T-helper 1 cell (primary cell): ENCODE measurements at places on chromosomes 7 and 10.

- DNase-seq: no peak
These were observed 519 bp downstream of the PITRM1 start for GRCh38 chr10:3172081-3172445.

- peak; percentile 50 for DNase-seq
These were observed 581 bp downstream of the FAM3C start for GRCh38 chr7:121395494-121395960.

DNA sequence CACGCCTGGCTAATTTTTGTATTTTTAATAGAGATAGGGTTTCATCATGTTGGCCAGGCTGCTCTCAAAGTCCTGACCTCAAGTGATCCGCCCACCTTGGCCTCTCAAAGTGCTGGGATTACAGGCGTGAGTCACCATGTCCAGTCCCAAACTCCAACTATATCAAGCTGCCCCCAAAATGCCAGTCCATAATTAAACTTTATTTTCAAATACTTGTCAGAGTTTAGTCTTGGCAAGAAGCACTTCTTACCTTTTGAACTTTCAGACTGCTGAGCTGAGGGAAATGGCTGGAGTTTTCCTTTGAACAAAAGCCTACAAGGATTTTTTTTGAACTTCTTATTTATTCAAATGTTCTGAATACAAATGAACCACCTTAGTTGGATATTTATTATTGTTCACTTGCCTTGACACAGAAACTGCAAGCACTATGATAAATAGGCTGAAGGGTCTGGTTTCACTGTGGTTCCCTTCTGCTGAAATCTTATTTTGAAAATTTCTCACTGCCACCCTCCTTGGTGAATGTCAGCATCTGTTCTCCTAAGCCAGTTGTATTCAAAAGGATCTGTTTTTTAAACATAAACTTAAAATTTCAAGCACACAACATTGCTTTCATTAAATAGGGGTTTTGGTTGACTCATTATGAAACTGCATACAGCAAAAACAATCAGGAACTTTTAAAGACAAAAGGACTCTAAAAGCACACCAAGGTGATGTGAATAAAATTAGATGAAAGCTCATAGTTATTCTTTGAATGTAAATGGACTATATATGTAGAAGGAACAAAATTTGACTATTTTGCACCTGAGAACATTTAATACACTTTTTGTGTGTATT is 101.7 kb upstream of the SLC26A5 start:
- DNase-seq: no peak

GRCh38 chr7:130940907-130941306 is 206.9 kb upstream of the KLF14 start:
- DNase-seq: no peak

DNA sequence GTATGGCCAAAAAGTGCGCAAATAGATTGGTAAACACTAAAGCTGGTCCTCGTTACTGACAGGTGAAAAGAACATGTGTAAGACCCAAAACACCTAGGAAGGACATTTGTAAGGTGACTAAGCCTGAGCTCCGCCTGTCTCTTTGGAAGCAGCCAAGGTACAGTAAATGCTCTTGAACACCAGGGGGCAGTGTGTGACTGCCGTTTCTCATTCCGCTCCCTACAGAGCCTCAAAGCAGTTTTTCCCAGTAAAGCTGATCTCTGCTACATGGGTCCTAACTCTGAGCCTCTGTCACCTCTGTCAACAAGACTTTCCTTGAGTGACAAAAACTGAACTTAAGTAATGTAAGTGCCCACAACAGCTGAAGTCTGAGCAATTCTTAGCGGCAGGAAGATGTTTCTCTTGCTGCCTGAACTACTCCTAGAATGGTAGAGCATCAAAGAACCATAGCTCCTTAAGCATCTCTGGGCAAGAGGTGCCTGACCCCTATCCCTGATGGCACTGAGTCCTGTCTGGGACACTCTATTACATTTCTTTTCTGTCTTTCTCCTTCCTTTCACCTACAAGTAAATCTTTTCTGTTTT is 238.0 kb upstream of the INHBA start:
- DNase-seq: peak; percentile 36

- no peak for DNase-seq
These were observed 4.9 kb downstream of the GCK start for GRCh38 chr7:44184206-44184872.

GRCh38 chr7:50068850-50069551 is 24.0 kb downstream of the ZPBP start:
- DNase-seq: no peak

DNA sequence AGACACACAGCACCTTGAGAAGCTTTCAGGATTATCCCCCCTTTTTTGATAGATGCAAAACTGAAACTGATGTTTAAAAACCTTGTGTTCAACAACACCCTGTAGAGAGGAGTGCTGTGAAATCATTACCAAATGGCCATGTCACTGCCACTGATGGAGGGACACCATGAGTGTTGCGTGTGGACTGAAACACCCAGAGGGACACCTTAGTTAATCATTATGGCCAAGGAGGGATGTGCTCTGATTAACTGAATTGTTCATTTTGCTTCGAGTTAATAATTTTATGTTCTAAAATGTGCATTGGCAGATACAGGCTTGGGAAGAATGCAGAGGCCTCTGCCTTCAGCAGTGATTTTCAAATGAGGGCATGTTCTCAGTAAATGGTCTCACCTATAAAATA is 226.0 kb downstream of the KLF6 start:
- DNase-seq: no peak

GRCh38 chr10:7945469-7946187 is 108.9 kb upstream of the GATA3 start:
- DNase-seq: no peak
